Activated T-cell treated with anti-CD3 and anti-CD28 coated beads, Interleukin-2, amount 50 U/mL, for 48 hours (primary cell): ENCODE measurements at places on chromosomes 11 and 22.
A peak's percentile ranks its signal among the peaks of the same experiment; 100 is the strongest.

DNA sequence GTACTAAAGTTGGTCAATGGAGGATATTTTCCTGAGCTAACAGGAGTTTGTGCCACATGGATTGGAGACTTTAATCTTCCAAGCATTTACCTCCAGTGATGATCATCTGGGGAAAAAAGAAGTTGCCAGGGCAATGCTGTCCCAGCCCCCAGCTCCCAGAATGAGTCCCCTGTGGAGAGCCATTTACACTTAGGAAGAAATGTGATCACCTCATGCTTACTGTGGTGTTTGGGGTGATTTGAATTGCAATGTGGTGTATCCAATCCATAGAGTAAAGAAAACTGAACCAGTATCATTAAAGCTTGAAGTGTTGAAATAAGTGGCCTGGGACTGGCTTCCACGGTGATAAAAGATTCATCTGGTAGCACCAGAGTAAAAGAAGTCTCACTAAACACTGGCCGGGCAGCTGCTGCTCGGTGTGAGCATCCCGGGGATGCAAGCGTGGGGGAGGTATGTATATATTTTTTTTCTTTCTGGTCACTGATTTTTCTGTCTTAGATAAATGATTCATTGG is 117.2 kb upstream of the NTM start:
- no peak for DNase-seq

- DNase-seq: peak; percentile 28
These were observed 1.3 kb upstream of the NADSYN1 start for GRCh38 chr11:71451596-71452198.

DNA sequence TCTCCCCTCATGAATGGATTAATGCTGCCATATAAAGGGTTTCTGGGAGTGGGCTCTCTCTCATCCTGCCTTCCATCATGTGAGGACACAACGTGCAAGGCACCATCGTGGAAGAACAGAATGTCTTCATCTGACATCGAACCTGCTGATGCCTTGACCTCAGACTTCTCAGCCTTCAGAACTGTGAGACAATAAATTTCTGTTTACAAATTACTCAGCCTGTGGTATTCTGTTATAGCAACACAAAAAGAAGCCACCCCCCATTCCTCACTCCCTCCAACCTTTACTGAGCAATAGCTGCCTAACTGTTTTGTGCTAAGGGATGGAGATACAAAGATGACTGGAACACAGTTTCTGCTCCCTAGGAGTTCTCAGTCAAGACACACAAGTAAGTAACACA is 106.1 kb upstream of the PLET1 start:
- no peak for DNase-seq

DNA sequence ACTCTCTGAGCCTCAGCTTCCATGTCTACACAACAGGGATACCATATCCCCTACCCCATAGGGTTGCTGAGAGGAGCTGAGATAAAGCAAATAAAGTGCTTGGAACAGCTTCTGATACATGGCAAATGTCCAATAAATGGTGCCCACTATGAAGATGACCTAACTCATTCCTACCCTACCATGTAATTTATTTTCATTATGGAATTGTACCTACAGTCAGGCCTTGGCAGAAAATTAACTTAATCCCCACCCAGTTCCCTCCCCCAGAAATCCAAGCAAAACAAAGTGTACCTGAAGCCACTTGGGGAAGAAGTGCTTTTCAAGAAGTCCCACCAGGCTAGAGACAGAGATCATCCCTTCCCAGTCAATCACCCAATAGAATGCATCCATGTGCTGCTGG is 10.8 kb downstream of the SRRD start:
- no peak for DNase-seq

GRCh38 chr11:69641681-69642548 is 959 bp downstream of the CCND1 start:
- DNase-seq: no peak

DNA sequence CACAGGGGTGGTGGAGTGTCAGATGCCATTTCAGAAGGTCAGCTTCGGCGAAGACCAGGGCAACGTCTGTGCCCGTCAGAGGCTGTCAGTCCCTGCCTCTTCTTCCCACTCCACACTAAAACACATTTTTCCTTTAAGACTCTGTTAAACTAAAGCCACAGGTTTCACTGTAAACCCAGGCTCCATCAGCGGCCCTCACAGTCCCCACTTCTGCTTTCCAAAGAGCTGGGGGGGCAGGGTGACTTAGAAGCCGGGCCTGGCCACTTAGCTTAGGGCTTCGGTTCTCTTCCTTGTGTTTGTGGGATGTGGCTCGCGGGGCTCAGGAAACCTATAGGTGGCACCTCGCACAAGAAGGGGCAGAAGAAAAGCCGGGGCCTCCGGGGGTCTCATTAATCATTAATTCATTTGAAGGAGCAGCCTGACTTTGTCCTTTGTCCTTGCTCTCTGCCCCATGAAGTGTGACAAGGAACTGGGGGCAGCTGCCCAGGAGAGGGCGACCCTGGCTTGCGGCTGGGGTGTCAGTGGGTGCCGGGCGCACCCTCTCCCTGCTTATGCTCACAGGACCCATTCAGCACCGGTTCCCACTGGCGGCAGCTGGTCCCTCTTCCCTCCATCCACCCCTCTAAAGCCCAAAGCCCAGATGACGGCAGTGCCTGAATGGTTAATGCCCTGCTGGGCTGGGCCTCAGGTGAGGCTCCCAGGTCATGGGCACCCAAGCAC is 4.1 kb downstream of the SLC25A45 start:
- no peak for DNase-seq
